ENCODE measurements at places on chromosomes 2 and 18.

DNA sequence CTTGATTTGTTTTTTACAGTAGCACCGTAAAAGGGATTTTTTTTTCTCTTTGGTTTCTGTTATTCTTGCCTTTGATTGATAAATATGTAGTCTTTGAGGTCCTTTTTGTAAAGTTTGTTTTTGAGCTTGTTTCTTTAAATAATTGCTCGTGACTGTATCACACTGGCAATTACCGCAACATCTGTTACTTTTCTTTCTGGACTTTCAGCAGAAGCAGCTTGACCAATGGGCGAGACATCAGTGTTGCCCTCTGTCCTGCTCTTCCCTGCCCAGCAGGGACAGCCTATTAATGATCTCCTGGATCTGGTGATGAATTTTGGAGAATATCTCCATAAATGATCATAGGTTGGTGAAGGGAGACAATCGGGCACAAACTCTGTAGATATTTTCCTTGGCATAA is 74.9 kb downstream of the TDRD15 start:
- no peak for DNase-seq

DNA sequence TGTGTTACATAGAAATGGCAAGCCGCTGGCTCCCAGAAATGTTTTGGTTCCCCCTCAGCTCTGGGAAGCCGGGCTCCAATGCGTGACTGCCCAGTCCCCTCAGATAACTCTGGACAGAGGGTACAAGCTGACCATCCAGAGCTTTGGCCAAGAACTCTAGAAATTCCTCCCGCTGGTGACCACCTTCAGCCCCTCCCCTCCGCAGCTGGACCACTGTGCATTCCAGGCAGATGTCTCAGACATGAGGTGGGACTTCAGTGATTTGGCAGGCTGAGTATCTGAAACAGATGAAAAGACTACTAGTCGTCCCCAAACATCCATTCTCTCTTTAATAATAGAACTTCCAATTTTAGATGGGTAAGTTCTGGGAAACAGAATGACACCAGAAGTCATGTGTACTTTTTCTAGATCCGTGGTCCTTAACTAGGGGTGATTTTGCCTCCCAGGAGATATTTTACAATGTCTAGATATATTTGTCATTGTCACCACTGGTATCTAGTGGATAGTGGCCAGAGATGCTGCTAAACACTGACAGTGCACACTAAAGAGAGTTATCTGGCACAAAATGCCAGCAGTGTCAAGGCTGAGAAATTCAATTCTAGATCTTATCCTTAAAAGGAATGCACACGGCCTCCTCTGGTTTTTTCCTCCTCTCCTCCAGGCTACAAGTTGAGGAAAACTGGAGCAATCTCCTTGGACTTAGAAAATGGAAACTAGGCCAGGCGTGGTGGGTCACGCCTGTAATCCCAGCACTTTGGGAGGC is 294.3 kb downstream of the SRBD1 start:
- DNase-seq: no peak

GRCh38 chr18:7889515-7889914 is 322.4 kb downstream of the PTPRM start:
- DNase-seq: no peak

- no peak for DNase-seq
Measured at GRCh38 chr18:32346671-32347070, 124.0 kb downstream of the GAREM1 start.

DNA sequence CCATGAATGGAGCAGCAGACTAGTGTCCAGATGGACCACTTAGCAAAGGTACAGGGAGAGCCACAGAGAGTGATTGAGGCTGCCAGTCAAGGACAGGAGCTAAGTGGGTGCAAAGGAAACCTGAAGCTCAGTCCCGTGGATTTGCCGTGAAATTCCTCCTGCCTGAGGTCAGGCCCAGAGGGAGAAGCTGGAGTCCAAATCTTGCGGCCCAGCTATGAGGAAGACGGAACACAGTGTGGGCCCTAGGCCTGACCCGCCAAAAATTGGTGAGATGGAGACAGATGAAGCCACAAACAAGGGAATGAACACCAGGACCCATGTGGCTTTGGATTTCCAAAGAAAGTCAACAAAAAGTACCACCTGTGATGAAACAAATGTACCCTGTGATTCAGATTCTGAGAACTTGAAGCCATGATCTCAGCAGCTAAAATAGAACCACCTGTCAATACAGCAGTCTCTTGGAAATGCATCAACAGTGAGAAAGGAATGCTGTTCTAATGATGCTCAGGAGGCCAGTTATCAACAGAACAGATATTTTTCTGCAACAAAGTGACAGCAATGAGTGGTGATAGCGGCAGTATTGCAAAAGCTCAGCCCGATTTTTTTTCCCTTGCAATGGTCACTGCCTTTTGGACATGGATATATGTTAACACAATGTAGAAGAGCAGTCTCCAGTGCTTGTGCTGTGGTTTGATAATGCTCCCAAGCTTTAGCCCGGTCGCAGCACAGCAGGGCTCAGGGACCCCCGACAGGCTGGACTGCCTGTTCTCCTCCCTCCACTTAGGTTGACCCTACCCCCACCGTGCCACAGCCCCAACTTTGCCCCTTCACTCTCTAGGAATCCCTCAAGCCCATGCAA is 10.7 kb downstream of the COL6A3 start:
- no peak for DNase-seq

DNA sequence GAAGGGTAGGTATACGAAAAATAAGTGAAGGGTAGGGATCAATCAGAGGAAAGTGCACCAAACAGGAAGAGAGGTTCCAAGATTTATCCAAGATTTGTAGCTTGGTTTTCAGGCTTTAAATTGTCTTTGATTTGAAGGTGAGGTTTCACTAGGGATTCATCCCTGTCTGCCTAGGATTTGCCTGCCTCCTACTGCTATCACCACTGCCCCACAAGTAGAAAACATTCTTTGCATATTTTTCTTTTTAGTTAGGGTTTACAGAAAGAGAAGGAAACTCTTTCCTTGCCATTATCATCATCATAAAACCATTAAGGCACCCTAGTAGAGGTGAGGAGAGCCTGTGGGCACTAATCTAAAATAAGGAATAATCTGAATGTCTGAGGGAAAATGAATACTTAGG is 45.8 kb upstream of the TANC1 start:
- no peak for DNase-seq

GRCh38 chr2:157751462-157752058 is 122.9 kb upstream of the ACVR1C start:
- DNase-seq: no peak

DNA sequence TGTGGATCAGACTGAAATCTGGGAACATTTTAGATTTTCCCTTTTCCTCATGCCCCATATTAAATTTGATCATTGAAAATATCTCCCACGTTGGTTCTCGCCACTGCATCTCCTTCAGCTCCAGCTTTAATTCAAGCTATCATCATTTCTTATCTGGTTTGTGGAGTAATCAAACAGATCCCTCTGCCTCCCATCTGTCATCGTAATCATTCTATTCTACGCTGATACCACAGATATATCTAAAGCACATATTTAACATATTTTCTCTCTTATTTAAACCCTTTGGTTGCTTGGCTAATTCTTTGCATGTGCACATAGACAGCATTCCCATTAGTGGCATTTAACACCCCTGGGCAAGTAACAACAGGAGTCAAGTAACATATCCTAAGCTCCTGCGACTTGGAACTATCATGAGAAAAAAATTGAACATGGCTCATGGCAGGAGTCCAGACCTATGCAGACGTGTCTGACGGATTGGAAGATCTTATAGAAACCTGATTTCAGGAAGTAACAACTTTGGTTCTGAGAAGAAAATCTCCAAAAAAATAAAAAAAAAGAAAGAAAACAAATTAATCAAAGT is 158.8 kb upstream of the KYNU start:
- no peak for DNase-seq

DNA sequence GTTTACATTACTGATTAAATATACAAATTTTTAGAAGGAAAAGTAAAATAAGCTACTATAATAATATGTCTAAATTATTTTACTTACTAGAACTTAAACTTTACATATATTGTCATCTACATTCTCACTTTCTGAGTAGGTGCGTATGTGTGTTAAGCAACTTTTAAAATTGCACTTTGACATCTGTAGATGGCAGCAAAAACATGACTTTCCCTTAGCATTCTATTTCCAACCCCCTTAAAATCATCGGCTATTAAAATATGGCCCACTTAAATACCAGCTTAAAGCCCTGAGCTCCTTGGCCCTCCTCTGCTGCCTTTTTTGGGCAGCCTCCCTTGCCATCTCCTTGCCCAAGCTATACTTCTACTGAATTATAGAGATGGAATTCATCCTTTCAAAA is 78.0 kb downstream of the UPP2 start:
- DNase-seq: no peak

GRCh38 chr18:49514577-49514976 is 27.5 kb upstream of the C18orf32 start:
- no peak for DNase-seq

DNA sequence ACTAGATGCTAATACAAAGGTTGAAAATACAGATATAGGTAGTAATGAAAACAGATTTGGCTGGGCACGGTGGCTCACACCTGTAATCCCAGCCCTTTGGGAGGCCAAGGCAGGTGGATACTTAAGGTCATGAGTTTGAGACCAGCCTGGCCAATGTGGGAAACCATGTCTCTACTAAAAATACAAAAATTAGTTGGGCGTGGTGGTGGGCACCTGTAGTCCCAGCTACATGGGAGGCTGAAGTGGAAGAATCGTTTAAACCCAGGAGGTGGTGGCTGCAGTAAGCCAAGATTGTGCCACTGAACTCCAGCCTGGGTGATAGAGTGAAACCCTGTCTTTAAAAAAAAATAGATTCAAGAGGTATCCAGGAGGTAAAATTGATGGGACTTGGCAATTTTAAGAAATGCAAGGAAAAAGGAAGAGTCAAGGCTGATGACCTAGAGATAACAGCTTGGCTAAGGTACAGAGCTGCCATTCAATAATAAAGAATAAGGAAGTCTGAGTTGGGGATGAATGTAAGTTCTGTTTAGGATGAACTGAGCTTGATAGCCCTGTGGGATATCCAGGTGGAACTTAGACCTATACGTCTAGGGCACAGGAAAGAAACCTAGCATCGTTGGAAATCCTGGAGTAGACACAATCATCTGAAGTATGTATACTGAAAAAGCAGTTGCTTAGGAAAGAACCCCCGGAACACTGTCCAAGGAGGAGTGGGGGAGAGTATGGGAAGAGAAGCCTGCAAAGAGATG is 9.1 kb downstream of the MAT2A start:
- DNase-seq: no peak

DNA sequence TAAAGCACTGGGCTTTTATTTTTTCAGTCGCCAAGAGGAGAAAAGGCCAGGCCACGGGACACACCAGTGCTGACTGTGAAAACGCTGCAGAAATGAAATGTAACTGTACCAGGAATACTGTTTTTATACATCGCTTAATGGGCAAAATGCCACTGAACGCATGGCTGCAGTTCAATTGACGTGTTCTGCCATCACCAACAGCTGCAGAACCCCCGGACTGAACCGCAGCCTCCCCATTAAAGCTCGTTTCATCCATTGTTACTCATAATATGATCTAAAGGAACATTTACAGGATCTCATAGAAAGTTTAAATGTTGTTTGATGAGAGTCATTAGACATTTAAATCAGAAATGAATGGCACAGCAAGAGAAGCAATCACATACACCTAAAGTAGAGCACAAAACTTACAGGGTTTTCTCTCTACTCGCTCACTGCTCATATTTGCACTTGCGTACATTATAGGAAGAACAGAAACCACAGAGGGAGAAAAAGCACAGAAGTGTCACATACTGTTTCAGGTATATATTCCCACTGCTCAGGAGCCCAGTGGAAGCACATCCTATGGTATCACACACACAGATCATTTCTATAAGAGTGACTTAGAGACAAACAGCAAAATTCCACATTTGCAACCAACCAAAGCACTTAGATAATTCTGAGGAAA is 35.3 kb downstream of the TCF4 start:
- no peak for DNase-seq

DNA sequence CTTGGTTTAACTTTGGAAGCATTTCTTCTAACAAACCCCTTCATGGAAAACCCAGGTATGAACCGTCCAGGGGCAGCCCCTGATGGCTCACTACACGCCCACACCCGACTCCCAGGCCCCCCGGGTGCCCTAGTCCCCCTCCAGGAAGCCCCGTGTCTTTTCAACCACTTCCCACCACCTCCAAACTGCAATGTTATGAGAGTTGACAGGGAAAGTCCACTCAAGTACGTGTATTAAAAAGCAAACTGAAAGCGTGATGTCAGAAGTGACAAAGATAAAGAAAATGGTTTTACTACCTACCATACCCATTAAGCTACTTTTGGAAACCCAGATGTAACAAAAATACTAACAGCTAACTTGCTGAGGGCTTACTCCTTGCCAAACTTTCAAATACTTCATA is 51.5 kb downstream of the L3MBTL4 start:
- no peak for DNase-seq

GRCh38 chr2:21277068-21278056 is 153.6 kb downstream of the TDRD15 start:
- no peak for DNase-seq

DNA sequence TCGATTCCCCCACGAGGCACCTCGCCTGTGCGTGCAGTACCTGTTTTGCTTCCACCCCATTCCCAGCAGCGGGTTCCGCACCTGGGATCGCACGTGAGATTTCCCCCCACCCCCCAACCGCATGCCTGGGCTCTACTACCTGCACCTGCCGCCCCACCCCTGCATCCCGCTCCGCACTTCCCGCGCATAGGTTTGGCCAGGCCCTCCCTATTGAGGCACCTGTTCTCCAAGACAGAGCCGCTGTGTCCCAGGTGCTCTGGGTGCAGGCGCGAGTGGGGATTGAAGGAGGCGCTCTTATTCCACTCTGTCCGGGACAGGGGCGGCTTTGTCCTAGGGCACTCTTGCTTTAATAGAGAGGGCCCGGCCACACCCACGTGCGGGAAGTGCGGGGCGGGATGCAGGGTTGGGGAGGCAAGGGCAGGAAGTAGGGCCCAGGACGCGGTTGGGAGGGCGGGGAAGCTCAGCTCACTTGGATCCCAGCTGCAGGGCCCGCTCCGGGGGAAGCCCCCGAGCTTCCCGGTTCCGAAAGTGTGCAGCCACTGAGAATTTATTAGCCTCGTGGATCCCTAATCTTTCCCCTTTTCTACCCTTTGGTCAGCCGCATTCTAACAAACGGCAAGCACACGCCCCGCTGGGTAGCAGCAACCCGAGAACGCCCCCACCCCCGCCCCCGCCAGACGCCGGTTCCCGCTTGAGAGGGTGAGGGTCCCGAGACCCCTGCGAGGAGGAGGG is 670 bp upstream of the MOCOS start:
- DNase-seq: no peak

GRCh38 chr2:71070294-71071093 is 2.0 kb downstream of the NAGK start:
- DNase-seq: no peak

- DNase-seq: no peak
Measured at GRCh38 chr2:121634354-121635307, 14.6 kb downstream of the CLASP1 start.

- DNase-seq: no peak
Measured at GRCh38 chr2:109160714-109161440, 31.9 kb downstream of the SH3RF3 start.

- no peak for DNase-seq
Measured at GRCh38 chr18:12844391-12844790, 39.6 kb downstream of the PTPN2 start.

GRCh38 chr2:128668946-128669345 is 350.3 kb upstream of the HS6ST1 start:
- no peak for DNase-seq

All from stimulated activated CD4-positive, alpha-beta T cell treated with anti-CD3 and anti-CD28 coated beads, TNF-alpha, amount 100 ng/mL, for 4 hours (primary cell).